ENCODE measurements at places on chromosomes 11 and 22.
A peak's percentile ranks its signal among the peaks of the same experiment; 100 is the strongest.

DNA sequence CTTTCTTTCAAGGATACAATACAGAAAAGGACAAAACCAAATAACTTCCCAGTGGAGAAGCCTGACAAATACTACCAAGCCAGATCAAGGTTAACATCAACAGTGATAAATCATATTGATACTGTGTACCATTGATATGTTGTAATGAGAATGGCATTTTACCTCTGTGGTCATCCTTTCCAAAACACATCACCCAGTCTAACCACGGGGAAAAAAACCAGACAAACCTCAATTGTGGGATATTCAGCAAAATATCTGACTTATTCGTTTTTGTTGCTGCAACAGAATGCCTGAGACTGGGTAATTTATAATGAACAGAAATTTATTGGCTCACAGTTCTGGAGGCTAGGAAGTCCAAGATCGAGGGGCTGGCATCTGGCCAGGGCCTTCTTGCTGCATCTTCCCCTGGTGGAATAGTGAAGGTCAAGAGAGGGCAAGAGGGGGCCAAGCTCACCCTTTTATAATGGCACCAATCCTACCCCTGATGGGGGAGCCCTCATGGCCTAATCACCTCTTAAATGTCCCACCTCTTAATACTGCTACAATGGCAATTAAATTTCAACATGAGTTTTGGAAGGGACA lies 66.1 kb downstream of the FAM76B start:
- peak; percentile 72 for DNase-seq

DNA sequence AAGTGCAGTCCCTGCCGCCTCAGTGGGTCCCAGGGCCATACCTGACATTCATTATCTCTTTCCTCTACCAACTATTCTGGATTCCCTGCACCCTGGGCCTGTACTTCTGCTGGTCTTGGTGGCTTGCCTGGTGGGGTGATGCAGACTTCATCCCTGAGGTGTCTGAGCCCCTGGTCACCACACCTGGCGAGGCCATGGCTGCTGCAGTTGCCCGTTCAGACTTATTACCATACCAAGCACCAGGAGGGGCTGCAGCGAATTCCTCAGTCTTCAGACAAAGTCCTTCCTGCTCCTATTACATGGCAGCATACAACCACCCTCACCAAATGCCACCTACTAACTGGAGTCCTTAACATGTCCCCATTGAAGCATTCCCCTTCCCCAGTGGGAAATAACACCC lies 73.0 kb upstream of the SLC22A12 start:
- DNase-seq: no peak

- DNase-seq: peak; percentile 24
Measured at GRCh38 chr11:67230406-67230805, 35.9 kb upstream of the GRK2 start.

DNA sequence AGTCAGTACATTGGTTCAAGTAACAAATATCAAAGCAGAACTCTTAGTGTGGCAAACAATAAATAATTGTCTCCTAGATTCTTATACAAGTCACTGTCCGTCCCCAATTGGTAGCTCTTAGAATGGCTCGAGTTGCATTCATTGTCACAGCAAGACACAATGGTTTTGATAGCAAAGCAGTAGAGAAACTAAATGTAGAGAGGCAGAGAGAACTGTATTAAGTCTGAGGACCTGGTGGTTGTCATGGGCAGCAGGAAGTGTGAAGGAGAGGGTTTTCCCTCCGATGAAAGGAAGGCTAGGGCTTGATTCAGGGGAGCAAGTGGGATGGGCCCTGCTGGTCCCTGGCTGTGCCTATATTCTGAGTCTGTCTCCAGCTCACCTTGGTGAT lies 36.6 kb downstream of the RCOR2 start:
- DNase-seq: no peak

- DNase-seq: peak; percentile 78
Measured at GRCh38 chr11:96049426-96049825, 125.5 kb upstream of the MTMR2 start.

GRCh38 chr11:19843079-19843478 lies 130.4 kb downstream of the NAV2 start:
- DNase-seq: no peak

- DNase-seq: no peak
Measured at GRCh38 chr11:7167976-7168740, 79.4 kb downstream of the RBMXL2 start.

- peak; percentile 73 for DNase-seq
Measured at GRCh38 chr11:35615921-35616900, 2.0 kb upstream of the FJX1 start.

- DNase-seq: no peak
Measured at GRCh38 chr11:13045734-13046133, 36.6 kb downstream of the RASSF10 start.

GRCh38 chr11:94655291-94655690 lies 88.1 kb downstream of the PIWIL4 start:
- DNase-seq: no peak

DNA sequence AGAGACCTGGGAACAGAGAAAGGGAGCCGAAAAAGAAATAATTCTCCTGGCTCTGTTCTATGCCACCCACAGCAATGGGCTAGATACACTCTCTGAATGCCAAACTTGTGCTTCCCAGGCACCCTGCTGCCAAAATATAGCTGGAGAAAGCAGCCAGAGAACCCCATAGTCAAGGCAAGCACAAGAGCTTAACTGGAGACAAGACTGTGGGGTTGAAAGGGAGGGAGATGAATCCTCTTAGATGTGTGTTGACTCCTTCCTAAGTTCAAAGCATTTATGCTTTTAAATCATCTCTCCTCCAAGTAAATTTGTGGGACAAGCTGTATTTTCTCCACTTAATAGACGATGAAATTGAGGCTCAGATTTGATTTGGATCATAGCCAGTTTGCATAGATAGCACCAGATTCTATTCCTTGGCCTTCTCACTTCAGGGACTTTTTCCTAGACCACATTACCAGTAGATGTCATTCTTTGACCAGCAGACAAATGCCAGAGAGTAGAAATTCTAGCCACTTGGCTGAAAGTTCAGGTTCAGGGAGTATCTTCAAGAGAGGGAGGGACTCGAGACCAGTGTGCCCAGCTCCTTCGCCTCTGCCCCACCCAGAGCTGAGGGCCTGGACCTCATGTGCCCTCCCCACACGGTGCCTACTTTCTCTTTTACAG lies 16.5 kb upstream of the ETS1 start:
- peak; percentile 8 for DNase-seq

DNA sequence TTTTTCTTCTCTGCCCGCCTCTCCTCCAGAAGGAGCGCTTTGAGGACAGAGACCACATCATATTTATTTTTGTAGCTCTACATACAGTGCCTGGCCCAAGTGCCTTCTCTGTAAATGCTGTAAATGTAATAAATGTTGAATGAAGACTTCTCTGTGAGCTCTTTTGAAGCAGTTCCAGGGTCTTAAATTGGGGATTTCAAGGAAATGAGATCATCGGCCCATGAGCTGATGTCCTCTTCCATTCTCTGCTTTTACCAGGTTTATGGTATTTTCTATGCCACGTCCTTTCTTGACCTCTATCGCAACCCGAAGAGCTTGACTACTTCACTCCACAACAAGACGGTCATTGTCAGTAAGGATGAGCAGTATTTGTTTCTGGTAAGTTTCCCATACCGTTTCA lies 165.7 kb upstream of the SORL1-AS1 start:
- DNase-seq: no peak

GRCh38 chr11:102114032-102114431 lies 3.8 kb downstream of the YAP1 start:
- no peak for DNase-seq

DNA sequence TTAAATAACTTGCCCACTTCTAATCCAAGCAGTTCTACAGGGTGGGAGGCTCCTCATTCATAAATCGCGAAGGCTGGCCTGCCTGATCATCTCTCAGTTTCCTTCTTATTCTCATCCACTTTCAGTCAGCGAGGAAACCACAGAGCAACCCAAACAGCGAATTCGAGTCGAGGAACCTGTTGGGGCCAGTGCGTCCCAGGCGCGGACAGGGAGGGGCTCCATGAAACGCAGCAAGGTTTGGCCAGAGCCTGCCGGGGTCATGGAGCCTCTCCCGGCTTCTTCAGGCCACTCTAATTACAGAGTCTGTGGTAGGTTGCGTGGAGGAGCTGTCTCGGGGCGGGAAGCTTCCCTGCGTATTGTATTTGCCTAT lies 741 bp upstream of the NAV2 start:
- DNase-seq: no peak

GRCh38 chr11:112880495-112880894 lies 80.7 kb upstream of the NCAM1 start:
- no peak for DNase-seq

GRCh38 chr11:108432783-108433182 lies 34.5 kb downstream of the C11orf65 start:
- peak; percentile 97 for DNase-seq

DNA sequence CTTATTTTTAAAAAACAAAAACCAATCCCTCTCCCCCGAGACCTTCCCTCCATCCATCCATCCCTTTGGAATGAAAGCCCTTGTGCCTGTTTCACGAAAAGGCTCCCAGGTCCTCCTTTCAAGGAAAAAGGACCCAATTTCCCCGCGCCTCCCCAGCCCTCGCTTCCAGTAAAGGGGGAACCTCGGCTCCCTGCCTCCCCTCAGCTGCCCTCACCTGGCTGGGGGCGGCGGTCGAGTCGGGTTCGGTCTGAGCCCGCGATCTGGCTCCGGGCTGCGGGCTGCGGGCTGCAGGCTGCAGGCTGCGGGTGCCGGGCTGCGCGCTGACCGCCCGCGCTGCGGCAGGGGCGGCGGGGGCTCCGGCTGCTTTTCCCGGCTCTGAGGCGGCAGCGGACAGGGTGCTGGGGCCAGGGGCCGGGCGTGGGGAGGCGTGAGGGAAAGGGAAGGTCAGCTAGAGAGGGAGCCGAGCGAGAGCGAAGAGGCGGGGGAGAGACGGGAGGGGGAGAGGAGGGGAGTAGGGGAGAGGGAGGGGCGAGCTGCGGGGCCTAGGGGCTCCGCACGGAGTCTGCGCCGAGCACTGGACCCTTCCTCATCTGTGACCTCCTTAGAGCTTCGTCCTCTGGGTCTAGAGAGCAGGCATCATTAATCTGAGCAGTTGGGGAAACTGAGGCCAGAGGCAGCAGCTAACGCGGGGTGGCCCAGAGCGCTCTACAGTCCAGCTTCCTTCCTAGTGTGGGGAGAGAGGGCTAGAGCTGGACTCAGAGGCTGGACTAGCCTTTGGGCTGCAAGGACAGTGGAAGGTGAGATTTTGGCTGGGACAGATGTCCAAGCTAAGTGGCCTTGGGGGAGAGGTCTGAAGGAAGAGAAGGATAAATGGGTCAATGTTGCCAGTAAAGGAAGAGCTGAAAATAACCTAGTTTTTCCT lies at the start of gene C1QTNF4:
C1QTNF4 (minus strand) TSS at position 478 of the 922 bp plus-strand sequence. CDS start 3,601 bp downstream, outside the sequence.
- no peak for DNase-seq

DNA sequence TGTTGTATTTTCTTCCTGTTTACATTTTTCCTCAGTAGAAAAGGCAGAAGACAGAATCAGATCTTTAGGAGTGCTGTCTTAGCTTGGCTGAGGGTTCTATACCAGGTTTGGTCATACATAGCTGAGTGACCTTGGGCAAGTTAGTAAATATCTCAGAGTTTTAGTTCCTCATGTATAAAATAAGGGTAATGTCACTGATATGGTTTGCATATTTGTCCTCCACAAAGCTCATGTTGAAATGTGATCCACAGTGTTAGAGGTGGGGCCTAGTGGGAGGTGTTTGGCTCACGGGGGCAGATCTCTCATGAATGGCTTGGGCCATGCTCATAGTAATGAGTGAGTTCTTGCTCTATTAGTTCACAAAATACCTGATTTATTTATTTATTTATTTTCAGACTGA lies 7.5 kb upstream of the HTR3A start:
- DNase-seq: no peak
